GM04504 (cell line): ENCODE measurements at places on chromosomes 1 and 21.
A peak's percentile ranks its signal among the peaks of the same experiment; 100 is the strongest.

DNA sequence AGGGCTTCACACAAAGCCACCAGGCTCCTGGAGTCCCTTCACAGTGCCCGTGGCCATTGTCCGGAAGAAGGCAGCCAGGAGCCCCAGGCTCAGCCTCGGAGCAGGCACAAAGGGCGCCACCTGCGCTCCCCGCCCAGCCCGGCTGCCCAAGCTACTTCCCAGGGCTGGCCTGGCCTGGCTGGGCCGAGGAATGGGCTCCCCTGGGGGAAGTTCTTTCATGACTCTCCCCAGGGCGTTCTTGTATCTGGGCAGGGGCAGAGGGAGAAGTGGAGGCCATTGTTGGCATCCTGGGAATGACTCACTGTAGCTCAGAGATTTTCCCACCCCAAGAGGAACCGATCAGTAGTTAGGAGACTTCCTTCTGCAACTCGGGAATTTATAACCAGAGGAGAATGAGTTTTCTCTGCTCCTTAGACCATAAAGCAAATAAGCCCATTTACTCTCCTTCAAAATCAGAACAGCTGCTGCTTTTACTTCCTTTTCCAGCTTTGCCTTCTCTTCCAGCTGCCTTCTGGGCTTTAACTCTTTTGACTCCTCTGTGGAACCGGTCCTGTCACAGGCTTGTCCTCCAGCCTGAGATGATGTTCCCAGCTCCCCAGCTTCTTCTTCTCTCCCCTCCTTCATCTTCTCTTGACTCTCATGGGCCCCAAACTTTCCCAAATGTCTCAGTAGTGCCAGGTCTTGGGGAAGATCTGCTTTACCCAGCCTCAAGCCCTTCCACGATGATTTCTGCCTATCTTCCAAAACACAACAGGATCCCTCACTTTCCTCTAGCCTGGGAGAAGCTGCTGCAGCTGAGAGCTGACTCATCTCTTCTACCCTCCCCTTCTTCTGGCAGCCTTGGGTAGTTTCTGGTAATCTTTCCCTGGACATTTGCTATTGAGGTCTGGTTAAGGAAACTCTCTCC, 118.7 kb upstream of the CD34 start:
- DNase-seq = no peak

- no peak for DNase-seq
These were observed 455.5 kb downstream of the PLPP3 start for GRCh38 chr1:56123826-56124225.

DNA sequence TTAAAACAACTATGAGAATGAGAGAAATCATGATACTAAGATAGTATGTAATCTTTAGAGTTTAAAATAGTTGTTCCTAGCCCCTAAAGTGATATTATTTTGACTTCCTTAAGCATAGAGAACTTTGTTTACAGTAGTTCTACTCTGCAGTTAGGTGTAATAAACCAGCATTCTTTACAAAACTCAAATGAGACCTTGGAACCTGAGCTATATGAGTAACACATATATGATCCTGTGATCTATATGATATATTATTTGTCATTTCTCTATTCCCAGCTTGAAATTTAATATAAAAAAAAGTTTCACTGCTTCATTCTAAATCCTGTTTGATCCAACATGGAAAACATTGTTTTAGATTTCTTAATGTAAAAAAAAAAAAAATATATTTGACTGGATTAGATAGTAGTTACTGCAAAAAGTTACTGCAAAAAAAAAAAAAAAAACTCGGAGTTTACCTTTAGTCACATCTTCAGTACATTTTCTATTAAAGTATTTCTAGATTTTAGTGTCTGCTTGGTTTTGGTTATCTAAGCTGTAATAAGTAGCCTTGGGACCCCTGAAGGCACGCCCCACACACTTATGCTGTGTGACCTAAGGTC, 463.8 kb downstream of the USP25 start:
- DNase-seq = no peak

- no peak for DNase-seq
These were observed 89.4 kb downstream of the SDCCAG8 start for GRCh38 chr1:243345205-243345604.

GRCh38 chr21:42521384-42521783, 7.7 kb downstream of the SLC37A1 start:
- no peak for DNase-seq

DNA sequence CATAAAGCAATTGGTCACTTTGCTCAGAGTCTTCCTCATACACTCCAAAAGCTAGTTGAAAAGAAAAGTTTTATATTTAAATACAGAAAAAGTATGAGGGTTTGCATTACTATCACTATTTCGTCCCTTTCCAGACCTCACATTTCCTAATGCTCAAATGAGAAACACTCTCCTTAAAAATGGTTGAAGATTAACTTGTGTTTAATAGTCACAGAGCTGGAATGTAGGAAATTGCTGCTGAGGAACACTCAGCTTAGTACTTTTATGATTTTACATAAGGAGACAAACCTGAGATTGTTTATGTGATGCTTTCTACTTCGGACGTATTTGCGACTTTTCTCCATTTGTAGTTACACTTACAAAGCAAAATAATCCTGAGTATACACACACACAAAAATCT, 39.8 kb downstream of the MYSM1 start:
- DNase-seq = no peak

DNA sequence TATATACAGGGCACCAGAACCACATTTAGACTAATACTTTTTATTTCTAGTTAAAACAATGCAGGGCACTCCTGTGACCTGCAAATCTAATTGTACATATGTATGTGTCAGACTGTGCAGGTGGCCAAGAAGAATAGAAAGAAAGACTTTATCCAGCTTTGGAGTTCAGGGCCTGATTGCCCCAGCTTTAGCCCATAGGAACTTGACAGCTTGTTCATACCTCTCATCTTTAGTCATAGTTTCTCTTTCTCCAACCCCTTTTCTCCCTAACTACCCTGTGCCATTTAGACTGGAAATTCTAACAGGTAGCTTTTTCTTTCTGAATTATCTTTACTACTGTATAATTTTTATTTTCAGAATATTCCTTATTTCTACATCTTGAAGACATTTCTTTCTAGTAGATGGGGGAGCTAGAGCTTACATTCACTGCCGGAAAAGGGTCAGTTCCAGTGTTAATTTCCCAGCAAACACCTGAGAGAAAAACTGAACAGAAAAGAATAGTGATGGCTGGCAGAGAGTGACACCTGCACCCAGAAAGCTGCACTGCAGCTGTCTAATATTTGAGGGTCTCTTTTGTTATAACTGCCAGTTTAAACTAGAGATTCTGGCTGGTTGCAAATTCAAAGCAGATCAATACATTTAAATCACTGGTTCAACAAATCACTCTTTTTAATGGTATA, 8.4 kb downstream of the YBX1 start:
- DNase-seq = no peak

DNA sequence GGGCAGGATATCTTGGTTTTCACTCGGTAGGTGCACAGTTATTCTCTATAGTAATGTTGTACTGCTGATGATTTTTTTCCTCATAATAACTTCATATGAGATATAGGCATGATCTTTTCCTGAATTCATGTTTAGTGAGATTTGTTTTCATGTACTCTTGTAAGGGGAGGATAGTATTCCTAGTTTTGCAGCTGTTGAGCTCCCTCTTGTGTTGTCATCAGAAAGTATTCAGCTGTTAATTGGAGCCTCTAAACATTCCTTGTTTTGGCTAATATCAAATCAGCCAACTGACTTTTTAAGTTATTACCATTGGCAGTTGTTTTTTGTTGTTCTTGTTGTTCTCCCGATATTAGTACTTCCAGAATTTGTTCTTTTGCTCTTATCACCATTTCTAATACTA, 24.4 kb downstream of the OR10R2 start:
- DNase-seq = no peak

DNA sequence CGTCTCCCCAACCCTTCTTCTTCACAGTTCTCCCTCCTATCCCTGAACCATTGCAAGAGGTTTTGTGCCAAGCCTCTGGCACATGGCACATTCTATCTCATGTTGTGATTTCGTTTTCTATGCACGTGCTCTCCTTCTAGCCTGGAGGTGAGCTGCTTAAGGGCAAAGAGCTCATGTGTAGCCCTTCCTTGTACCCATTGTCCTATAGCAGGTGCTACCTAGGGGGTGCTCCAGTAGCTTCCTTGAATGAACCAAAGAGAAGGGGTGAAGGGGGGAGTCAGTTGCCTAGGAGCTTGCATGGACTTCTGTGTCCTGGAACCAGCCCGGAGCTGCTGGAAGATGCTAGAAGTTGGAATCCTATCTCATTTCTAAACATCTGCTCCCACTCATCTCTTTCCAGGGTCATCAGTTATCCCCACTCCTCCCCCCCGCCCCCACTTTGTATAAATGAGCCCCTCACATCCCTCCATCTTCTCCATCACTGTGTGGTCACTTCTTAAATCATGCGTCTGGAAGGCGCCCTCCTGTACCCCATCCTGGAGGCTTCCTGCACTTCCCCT, 535 bp upstream of the DISC1 start:
- DNase-seq = no peak

GRCh38 chr21:14480411-14481031, 65.6 kb downstream of the SAMSN1 start:
- no peak for DNase-seq

GRCh38 chr21:40687625-40688024, 159.3 kb downstream of the DSCAM start:
- no peak for DNase-seq

- DNase-seq = no peak
These were observed 15.6 kb downstream of the DDAH1 start for GRCh38 chr1:85449356-85449755.

GRCh38 chr1:66371233-66372005, 162.5 kb upstream of the SGIP1 start:
- peak; percentile 61 for DNase-seq

GRCh38 chr1:21331752-21332478, 41.7 kb upstream of the ECE1 start:
- DNase-seq = no peak

- peak; percentile 37 for DNase-seq
These were observed 3.1 kb upstream of the SH3BP5L start for GRCh38 chr1:248828845-248829244.

DNA sequence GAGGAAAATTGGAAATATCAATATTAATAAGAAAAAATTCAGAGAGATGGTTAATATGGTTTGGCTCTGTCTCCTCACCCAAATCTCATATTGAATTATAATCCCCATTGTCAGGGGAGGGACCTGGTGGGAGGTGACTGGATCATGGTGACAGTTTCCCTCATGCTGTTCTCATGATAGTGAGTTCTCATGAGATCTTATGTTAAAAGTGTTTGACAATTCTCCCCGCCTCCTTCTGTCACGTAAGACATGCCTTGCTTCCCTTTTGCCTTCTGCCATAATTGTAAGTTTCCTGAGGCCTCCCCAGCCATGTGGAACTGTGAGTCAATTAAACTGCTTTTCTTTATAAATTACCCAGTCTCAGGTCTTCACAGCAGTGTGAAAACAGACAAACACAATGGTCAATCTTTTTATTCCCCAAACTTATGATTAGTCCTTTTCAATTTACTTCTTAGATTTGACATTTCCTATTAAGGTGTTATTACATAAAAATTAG, 11.0 kb downstream of the EGLN1 start:
- no peak for DNase-seq

GRCh38 chr1:32872192-32872460, 1.4 kb upstream of the FNDC5 start:
- no peak for DNase-seq

DNA sequence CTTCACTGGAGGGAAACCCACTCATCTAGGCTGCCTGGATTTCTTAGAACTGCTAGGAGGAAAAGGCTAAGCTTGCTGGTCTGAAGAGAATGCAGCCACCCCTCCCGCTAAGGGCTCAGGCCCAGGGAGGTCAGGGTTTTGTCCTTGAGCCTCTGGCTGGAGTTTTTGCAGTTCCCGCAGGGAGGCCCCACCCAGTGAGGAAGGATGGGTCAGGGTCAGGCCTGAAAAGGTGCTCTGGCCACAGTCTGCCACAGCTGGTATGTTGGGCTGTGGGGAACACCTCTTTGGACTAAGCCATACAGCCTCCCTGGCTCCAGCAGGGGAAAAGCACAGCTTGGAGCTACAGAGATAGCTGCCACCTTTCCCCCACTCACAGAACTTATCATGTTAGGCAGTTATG, 71.4 kb upstream of the PAPPA2 start:
- no peak for DNase-seq

DNA sequence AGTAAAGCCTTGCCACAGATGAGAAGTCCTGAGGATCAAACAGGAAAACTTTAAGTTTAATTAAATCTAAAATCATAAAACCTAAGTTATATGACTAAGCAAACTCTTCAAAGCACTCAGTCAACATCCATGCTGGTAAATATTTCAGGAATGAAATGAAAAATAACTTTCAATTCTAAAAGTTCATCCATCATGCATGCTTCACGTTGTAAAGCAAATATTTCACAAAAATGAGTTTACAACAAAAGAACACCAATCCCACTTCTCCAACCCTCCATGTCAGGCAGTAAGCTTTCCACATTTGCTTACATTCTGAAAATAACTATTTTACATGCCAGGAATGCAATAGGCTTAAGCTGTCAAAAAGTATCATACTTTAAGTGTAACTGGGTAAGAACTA, 16.8 kb downstream of the APP start:
- DNase-seq = no peak

GRCh38 chr21:45029298-45029947, 45.0 kb upstream of the ADARB1 start:
- no peak for DNase-seq

DNA sequence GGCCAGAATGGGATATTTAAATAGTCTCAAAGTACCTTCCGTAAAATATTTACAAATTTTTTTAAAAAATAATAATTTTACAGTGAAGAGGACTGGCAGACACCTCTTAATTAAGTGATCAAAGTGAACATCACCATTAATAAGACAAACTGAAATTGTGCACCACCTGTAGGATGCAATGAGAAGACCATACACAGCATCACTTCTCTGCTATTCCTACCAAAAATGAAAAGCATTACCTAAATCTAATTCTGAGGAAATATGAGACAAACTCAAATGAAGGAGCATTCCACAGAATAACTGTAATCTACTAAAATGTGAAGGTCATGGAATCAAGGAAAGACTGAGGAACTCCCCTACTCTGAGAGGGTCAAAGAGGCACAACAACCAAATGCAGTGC, 68.2 kb upstream of the PRDX6 start:
- DNase-seq = no peak

DNA sequence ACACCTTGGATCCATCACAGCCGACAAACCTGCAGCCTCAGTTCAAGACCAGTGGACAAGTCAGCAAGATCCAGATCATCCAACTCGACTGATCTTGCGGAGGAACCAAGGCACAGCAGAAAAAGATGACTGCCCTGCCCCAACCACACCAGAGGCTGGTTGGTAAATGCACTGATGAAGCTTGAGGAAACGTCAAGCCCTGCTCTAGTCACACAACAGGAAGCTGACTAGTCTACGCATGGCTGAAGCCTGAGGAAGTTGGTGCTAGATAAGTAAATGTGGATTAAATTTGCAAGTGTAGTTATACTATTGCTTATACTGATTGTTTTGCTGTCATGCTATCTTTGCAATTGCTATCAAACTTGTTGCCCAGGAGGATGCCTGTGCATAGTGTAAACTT, 89.0 kb downstream of the LIPI start:
- no peak for DNase-seq

GRCh38 chr1:53198241-53198651, 1.6 kb downstream of the CPT2 start:
- DNase-seq = peak; percentile 58

GRCh38 chr1:197312163-197312562, 44.1 kb downstream of the CRB1 start:
- DNase-seq = no peak
